Vagina (tissue), 2 donors: ENCODE measurements at places on chromosomes 1 and 21.

DNA sequence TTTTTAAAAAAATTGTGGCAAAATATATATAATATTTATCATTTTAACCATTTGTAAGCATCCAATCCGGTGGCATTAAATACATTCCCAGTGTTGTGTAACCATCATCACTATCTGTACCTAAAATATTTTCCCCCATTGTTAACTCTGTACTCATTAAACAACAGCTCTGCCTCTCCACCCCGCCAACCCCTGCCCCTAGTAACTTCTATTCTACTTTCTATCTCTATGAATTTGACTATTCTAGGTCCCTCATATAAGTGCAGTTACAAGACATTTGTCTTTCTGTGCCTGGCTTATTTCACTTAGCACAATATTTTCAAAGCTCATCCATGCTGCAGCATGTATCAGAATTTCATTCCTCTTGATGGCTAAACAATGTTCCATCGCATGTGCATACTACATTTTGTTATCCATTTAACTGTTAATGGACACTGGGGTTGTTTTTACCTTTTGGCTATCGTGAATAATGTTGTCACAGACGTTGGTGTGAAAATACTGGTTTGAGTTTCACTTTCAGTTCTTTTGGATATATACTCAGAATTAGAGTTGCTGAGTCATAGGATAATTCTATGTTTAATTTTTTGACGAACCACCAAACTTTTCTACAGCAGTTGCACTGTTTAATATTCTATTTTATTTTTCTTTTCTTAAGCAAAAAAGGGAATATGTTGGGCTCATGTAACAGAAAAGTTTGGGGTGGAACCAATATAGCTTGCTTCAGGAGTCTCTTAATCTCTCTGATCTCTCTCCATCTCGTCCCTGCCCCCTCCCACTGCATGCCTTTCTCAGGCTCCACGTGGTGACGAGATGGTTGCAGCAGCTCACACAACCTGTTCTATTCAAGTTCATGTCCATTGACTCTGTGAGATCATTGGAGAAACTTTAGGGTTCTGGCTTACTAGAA lies 25.2 kb upstream of the RCAN1 start:
- peak; percentile 52 for DNase-seq

DNA sequence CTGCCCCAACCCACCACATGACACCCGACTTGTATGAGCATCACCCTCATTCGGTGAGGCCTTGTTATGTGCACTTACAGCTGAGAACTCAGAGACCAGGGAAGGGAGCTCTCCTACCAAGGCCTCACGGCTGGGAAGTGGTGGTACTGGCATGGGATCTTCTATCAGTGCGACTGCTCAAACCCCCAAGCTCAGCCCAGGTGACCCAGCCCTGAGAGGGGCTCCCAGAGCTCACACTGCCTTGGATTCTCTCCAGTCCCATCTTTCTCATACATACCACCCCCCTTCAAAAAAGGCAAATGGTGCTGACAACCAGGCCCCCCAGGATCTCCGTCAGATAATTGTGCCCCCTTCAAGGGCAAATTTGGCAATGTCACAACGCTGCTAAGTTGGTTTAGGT lies 777 bp upstream of the PLA2G2F start:
- no peak for DNase-seq

GRCh38 chr1:154682254-154682653 lies 74.3 kb upstream of the ADAR start:
- DNase-seq: no peak

DNA sequence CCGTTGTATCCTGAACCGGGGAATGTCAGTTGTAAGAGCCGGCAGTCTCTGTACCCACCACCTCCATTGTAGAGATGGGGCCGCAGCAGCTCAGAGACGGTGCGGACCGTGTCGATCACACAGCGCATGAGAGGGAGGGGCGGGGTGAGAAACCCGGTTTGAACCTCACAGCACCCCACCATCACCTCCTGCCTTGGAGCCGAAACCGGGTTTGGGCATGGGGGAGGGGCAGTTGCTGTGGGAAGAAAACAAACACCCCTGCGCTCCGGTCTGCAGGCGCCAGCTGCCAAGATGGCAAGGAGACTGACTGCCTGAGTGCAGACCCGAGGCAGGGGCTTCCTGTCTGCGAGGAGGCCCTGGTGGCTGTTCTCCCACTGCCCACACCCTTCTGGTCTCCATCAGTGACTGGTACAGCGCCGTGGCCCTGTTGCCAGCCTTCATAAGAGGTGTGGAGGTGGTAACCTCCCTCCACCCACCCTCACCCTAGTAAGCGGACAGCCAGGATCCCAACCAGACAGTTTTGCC lies 69.2 kb upstream of the SSBP3 start:
- DNase-seq: no peak

DNA sequence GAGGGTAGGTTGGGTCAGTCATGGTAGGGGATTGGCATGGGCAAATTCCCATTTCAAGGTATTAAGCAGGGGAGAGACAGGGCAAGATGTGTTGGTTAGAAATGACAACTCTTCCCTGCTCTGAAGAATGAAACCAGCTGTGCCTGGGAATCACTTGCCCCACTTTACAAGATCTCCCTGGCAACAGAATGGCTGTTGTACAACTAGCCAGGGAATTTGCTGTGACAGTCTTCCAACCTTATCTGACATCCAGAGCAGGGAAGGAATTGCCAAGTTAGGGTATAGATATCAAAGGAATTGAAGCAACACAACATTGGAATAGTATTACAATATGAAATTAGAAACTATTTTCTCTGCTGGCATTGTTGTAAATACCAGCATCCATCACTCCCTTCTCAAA lies 154.7 kb downstream of the CACNA1E start:
- no peak for DNase-seq

DNA sequence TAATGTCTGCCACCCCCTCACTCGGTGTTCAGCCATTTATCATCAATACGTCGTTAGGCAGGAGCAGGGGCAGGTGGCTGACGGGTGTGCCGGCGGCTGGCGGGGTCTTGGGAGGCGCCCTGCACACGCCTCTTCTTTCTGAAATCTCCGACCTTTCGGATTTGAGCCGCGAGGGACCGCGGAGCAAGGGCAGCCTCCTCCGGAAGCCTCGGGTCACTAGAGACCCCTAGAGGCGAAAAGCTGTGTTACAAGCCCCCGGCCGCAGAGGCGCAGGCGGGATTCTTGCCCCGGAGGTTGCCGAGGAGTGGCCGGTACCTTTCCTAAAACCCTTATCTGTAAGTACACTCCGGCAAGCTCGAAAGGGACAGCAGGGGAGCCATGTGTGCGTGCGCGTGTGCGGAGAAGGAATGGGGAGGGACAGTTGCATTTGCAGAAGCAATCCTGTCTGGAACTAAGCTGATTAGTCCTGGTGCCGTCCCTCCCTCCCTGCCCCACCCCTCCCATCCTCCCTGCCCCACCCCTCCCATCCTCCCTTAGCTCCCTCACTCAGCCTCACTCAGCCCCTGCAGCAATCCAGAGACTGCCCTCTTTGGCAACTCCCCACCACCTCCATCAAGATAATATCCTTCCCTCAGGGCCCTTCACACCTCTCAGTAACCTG lies 11.0 kb downstream of the BRINP2 start:
- DNase-seq: no peak

DNA sequence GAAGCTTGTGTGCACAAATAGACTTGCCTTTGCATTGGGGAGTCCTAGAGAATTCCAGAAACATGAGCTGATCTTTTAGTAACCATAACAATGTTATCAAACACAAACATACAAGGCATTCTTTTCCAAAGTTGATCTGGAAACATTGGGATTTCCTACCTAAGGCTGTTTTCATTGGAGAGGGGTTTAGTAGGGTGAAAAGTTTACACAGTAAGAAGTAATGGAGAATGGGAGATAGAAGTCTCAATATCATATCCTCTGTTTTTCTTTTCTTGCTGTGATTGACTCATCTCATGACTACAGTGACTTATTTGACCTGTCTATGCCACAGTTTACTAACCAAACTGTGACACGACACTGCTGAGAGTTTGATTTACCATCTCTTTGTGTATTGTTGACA lies 65.6 kb upstream of the PLA2G4A start:
- no peak for DNase-seq

- no peak for DNase-seq
Measured at GRCh38 chr1:70410604-70411359, at the start of gene CTH. CTH (plus strand) TSS chr1:70411268; CDS start chr1:70411416, 148 bp downstream.

GRCh38 chr1:157181258-157181657 lies 43.1 kb upstream of the ETV3 start:
- DNase-seq: no peak

DNA sequence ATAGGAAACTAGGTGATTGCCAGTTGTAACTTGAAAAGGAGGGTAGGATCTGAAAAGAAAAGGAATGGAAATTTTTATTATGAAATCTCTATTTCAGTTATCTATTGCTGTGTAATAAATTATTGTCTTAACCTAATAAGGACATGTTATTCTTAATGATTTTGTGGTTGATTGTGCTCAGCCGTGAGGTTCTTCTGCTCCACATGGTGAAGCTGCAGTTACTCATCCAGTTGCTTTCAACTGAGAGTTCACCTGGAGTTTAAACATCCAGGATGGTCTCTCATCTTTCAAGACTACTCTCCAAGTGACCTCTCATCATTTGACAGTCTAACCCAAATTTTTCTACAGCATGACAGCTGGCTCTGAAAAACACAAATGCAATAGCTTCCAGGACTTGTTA lies 96.0 kb downstream of the ATG4C start:
- DNase-seq: no peak

DNA sequence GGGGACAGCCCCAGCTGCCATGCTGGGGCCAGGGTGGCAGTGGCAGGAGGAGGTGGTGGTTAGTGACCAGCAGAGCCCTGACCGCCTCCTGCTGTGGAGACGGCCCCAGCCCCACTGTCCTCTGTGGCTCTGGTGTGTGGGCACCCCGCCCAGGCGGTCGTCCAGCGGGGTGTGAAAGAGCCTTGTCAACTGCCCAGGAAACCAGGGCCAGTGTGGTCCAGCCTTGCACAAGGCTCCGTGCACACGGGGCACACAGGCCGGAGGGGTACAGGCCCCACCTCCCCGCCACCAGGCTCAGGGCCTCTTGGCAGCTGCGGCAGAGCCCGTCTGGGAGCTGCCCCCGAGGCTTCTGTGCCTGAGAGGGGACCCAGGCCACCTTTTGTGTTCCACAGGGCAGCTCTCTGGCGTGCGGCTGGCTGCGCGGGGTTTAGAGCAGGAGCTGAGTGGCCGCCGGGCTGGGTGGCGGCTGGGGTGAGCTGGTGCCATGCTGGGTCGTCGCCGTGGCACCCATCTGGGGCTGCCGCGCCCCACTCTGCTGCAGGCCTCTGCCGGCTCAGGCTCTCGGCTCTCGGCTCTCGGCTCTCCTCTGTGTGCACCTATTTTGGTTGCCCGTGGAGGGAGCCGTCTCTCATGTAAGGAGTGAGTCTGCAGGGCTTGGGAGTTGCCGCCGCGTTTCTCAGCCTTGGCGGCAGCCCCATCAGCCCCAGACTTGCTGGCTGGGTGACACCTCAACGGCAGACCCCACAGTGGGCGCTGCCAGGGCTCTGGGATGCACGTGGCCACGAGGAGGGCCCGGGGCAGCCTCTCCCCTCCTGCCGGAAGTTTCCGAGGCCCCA lies 36.1 kb downstream of the SLX9 start:
- no peak for DNase-seq

DNA sequence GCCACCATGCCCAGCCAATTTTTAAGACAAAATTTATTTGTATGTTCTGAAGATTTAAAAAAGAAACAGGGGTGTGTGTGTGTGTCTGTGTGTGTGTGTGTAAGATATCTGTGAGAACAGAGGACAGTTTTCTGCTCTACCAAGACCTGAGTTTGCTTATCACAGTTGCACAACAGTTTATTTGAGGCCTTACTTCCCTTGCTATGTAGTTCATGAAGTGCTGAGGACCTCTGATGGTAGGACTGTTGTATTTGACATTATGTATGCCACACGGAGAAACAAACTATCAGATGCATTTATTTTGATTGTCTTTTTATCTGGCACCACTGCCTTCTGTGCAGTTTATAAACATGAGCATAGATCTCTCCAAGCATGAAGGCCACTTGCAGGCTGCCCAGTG lies 355.2 kb downstream of the PBX1 start:
- DNase-seq: no peak

DNA sequence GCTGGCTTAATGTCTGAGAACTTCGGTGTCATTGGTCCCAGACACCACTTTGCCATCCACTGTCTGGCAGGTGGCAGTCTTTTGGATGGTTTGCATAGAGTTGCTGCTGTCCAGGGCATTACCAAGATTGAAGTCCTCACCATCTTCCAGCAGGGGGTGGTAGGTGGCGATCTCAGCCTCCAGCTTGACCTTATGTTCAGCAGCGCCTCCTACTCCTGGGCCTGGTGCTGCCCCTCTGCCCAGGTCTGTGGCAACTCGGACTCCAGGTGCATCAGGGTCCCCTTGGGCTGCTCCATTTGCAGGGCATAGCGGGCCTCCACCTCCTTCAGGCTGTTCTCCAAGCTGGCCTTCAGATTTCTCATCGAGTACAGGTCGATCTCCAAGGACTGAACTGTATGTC lies 573.3 kb upstream of the NCAM2 start:
- no peak for DNase-seq

DNA sequence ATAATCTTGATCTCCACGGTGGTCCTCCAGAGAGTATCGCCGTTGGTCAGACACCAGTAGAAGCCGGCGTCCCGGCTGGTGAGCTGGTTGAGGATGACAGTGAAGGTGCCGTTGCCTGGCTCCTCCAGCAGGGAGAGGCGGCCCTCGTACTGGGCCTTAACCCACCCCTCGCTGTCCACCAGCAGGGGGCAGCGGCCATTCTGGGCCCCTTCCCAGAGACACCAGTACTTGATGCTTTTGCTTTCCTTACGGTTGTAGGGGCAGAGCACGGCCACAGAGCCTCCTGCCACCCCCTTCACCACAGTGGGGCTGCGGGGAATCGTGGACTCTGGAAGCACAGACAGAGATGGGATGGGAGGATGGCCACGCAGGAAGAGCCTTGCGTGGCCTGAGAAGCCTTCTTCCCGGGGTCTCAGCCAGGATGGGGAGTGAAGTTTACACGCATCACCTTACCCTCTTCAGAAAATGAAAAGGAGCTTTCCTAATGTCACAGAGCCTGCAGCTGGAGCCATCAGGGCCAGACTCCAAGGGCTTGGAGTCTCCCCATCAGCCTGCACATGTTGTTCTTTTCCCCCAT lies 10.7 kb downstream of the PIGR start:
- DNase-seq: no peak

GRCh38 chr1:160797271-160797709 lies 1.3 kb downstream of the LY9 start:
- no peak for DNase-seq

DNA sequence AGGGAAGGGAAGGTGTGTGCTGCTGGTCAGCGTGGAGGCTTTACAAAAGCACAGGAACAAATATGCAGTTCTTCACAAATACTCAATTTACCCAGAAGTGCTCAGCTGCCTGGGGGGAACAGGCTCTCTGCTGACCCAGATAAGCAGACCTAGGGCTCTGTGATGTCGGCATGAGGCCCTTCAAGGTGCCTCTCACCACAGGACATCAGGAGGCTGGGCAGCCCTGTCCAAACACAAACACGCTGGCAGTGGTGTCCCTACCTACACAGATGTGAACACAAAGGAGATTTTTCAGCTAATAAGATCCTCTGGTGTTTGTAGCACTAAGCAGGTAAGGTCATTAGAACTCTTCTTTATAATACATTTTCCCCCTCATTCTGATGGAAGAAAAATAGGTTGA lies 243.0 kb upstream of the PROX1 start:
- DNase-seq: peak; percentile 14
